ENCODE measurements at places on chromosomes 2 and 18. TPM values are rescaled to one million over a fixed set of nuclear protein-coding genes. Genes with fewer than 3 reads are reported as not detected.

GRCh38 chr18:75071484-75071785, 137.5 kb downstream of the PTGR3 start:
- H3K27ac ChIP-seq = peak overlapping the region; percentile 74
- H3K27me3 ChIP-seq = no peaks in the 10 kb centered on the region
- DNase-seq = no peak
- no peaks in the 10 kb centered on the region for H3K36me3 ChIP-seq
- peaks cover 34% of the 10 kb centered on the region for H3K4me1 ChIP-seq

DNA sequence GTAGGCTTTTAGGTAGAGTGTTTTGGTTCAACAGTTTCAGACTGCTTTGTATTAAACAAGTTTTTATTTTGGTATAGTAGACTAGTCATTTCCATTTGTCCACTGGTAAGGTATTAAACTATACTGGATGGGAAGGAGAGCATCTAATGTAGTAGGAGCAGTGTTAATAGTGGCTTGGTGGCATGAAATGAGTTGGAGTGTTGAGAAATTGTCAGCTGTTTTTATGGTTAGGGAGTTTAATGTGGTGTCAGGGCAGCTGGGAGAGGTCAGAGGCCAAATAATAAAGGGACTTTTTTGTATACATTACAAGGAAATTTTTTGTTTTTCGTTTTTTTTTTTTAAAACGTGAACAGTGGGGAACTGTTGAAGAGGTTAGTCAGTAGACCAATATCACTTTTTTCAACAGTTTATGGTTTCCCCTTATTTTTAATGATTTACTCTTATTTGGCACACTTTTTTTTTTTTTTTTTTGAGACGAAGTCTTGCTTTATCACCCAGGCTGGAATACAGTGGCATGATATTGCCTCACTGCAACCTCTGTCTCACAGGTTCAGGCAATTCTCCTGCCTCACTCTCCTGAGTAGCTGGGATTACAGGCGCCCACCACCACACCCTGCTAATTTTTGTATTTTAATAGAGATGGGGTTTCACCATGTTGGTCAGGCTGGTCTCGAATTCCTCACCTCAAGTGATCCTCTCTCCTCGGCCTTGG, 21.2 kb downstream of the ACTR3 start:
- peaks cover 84% of the 10 kb centered on the region for H3K4me1 ChIP-seq
- peaks cover 19% of the 10 kb centered on the region for H3K36me3 ChIP-seq
- no peak overlapping the region for H3K4me3 ChIP-seq
- peak overlapping the region; percentile 6 for H3K27ac ChIP-seq
- no peak for DNase-seq
- H3K27me3 ChIP-seq = no peaks in the 10 kb centered on the region

GRCh38 chr2:227477291-227477690, 5.3 kb downstream of the AGFG1 start:
- DNase-seq = no peak
- no peak overlapping the region for H3K27ac ChIP-seq
- H3K4me3 ChIP-seq = no peak overlapping the region
- H3K27me3 ChIP-seq = no peaks in the 10 kb centered on the region
- H3K4me1 ChIP-seq = peaks cover 83% of the 10 kb centered on the region

Gene MATN3
- not detected for total RNA-seq

- no peak overlapping the region for H3K4me3 ChIP-seq
- H3K4me1 ChIP-seq = no peaks in the 10 kb centered on the region
- no peaks in the 10 kb centered on the region for H3K36me3 ChIP-seq
- no peaks in the 10 kb centered on the region for H3K27me3 ChIP-seq
- H3K27ac ChIP-seq = no peak overlapping the region
These were observed 208.0 kb downstream of the RBM43 start for GRCh38 chr2:151053661-151053990.

- H3K4me1 ChIP-seq = peaks cover 28% of the 10 kb centered on the region
- H3K27me3 ChIP-seq = no peaks in the 10 kb centered on the region
- no peak for DNase-seq
- H3K27ac ChIP-seq = no peak overlapping the region
- H3K4me3 ChIP-seq = peak overlapping the region; percentile 15
These were observed 1.0 kb downstream of the LIMS1 start for GRCh38 chr2:108535357-108535631.

Gene HOXD13
- not detected for total RNA-seq

- H3K27ac ChIP-seq = no peak overlapping the region
- H3K36me3 ChIP-seq = no peaks in the 10 kb centered on the region
- peaks cover 5% of the 10 kb centered on the region for H3K27me3 ChIP-seq
- no peak for DNase-seq
These were observed 154.0 kb downstream of the ANTXR1 start for GRCh38 chr2:69166812-69167468.

Gene LYPD1
- total RNA-seq = not detected

DNA sequence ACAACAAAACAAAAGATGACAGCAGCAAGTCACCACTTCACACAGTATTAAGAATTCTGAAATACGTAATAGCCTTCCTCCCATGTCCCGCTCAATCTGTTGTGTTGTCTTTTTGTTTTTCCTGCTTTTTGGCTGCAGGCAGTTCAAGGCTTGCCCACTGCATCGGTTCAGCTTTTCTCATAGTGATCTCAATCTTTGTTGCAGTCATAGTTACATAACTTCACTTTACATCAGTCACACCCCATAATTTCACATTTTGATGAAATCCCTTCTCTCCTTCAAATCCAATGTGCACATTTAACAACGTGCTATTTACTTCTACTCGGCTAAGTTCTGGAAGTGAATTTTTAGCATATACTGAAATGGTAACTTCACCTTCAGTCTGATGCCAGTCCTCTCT, 33.8 kb upstream of the HAAO start:
- no peaks in the 10 kb centered on the region for H3K36me3 ChIP-seq
- H3K27ac ChIP-seq = no peak overlapping the region
- peaks cover 13% of the 10 kb centered on the region for H3K4me1 ChIP-seq
- H3K27me3 ChIP-seq = no peaks in the 10 kb centered on the region
- no peak overlapping the region for H3K4me3 ChIP-seq

All from CD4-positive, alpha-beta memory T cell (primary cell).